ENCODE measurements at places on chromosomes 3 and 15.

GRCh38 chr15:74619916-74620635, 4.4 kb downstream of the CLK3 start:
- no peak for DNase-seq

DNA sequence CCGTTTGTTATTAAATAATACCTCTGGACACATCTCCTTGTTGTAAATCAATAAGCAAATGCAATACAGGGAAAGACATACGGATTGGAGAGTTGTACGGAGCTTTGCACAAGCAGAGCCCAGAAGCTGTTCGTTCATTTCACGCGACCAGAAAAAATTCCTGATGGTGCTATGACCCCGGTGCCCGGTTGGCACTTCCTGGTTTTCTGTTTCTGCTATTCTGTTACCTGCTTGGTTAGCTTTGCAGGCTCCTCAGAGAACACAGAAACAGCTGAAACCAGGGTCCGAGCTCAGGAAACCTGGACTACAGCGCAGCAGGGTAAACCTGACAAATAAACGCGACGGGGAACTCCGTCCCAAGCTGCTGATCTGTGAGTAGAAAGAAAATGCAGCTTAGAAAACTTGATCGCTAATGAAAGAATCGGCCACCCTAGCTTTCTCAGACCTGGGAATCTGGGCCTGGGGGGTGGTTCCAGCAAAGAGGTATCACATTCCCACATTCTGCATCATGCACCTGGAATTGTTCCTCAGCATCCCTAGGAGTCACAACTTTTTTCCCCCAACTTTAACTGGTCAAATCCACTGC, 845 bp downstream of the CNTN3 start:
- DNase-seq, result no peak

DNA sequence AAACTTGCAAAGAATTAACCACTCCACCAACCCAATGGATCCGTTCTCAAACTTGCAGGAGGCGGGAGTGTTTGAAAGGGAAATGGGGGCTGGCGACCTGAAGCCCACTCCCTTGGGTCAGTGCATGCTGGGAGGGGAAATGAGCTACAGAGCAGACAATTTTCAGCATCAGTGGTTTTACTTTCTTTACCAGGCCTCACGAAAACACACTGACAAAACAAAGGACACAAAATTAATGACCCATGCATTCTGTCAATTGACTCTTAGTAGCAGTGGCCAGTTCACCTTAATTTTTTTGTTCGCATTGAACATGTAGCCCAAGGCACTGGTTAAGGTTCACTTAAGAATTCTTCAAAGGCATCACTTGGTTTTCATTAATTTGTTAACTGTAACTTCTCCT, 413.5 kb downstream of the MECOM start:
- DNase-seq, result no peak

GRCh38 chr3:122006267-122006666, 15.8 kb downstream of the ILDR1 start:
- DNase-seq, result no peak

Data from GM12891 (cell line).